ENCODE measurements at places on chromosomes 12 and 14.

DNA sequence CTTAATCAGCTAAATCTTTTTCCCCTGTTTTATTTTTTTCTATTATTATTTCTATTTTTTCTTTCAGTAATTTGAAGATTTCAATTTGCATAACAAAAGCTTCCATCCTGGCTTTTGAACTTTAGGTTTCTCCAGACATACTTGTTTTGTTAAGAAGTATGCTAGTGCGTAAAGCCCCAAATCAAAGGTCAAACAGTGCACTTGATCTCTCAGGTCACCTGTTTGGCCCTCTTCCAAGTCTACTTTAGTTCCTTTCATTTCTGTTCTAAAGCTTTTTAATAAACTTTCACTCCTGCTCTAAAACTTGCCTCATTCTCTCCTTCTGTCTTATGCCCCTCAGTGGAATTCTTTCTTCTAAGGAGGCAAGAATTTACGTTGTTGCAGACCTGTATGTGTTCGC, 54.6 kb upstream of the ATXN7L3B start:
- no peak for DNase-seq

DNA sequence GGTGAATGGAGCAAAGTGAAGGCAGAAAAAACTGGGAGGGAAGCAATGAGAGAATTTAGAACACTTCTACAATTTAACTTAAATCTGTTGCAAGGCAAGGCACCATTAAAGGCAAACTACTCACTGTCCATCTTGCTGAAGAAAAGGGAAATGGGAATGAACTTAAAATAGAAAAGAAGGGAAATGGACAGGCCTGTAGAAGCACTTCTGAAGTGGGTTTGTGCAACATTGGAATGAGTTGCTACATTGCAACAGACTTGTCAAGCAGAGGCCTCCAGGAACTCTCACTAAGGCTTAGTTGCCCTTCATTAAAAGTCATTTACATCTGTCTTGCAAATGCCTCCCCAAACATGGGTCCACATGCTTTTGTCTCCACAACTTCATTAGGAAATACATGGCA, 13.7 kb upstream of the OR10AD1 start:
- no peak for DNase-seq

DNA sequence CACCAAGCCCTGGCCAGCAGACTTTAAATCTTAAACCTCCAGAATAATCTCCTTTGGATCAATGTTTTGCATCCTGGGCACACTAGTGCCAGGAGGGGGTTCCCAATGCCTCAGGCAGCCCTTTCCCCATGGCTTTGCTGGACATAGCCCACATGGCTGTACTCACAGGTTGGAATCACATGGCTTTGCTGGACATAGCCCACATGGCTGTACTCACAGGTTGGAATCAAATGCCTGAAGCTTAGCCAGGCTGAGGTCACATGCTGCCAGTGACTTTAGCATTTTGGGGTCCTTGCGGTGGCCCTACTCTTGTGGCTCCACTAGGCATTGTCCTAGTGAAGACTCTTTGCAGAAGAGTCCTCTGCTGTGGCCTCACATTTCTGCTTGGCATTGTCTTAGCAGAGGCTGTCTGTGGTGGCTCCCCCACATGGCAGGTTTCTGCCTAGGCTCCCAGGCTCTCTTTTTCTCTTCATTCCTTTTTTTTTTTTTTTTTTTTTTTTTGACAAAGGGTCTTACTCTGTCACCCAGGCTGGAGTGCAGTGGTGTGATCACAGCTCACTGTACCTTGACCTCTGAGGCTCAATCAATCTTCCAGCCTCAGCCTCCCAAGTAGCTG, 13.0 kb downstream of the FLVCR2 start:
- DNase-seq: no peak

DNA sequence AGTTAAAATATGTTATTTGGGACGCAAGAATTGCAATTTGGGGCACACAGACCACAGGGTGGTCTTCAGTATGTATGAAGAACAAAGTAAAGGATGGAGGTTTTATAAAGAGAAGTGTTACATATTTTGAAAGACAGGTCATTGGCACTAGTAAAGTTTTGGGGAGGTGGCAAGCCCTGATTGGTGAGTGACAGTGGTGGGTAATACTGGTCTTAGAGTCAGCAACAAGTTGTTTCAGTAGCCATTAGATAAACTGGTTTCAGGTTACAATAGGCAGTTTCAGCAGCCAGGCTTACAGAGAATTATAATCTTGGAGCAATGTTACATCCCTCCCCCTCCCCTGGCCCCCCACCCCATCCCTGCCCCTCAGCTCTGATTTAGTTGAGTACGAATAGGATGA, 17.5 kb downstream of the MARK3 start:
- DNase-seq: no peak

DNA sequence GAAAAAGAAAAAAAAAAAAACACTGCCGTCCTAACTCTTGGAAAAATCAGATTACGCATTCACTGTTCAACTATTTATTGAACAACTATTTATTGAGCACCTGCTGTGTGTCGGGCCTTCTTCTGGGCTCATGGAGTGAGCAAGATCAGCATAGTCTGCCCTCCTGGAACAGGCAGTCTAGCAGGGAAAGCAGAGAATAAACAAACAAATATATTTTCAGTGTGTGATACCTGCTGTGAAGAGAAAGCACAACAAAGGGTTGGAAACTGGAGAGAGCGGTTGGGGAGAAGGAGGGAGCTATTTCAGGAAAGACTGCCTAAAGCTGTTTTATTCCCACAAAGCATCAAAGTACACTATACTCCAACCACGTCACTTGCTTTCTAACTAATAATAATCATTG, 10.8 kb downstream of the PROX2 start:
- no peak for DNase-seq

DNA sequence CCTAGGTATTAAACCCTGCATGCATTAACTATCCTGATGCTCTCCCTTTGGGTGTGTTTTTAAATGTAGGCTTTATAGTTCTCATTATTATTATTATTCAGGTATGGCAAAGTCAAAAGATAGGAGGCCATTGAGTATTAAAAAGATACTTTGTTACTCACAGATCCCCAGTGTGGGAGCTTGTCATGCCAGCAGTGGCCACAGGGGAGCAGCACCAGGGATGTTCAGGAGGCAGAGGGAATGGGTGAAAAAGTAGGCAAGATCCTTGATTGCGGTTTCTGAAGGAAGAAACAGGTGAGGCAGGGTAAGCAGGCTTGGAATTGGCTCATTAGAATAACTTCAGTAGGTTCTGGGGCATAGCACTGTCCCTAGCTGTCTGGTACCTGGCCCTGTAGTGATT, 382.2 kb downstream of the MED13L start:
- peak; percentile 16 for DNase-seq

- no peak for DNase-seq
Measured at GRCh38 chr14:65832431-65833266, 420.1 kb downstream of the FUT8 start.

DNA sequence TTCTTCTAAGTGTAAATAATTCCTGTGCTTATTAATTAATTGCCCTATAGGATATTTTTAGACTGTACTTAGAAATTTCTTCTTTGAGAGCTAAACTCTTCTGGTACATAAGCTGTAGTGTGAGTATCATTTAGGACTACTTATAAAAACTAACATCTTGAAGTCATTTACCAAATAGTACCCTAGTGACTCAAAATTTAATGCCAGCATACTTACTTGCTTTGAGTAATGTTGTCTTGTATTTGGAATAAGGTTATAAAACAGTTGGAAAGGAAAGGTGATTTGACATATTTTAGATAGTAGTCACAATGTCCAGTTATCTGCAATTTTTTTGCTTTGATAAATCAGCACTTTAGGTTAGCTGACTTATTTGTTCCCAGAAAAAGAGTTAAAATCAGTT, 39.1 kb downstream of the SPATA7 start:
- no peak for DNase-seq

- no peak for DNase-seq
Measured at GRCh38 chr12:27769142-27769673, 10.8 kb upstream of the KLHL42 start.

DNA sequence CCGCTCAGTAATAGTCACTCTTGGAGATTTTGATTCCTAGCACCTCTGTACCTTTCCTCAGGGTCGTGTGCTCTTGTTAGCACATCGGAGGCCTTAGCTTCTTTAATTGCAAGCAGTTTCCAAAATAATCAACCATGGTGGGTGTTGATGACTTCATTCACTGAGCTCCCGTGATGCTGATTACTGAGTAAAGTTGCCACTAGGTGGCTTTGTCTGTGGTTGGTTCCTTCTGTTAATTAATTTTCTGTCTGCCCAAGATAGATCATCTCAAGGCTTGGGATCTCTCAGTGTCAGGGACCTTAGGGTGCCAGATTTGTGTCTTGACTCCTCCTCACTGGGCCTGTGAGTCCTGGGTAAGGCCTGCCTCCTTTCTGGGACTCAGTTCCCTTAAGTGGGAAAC, 54.3 kb downstream of the PTPN11 start:
- DNase-seq: no peak

DNA sequence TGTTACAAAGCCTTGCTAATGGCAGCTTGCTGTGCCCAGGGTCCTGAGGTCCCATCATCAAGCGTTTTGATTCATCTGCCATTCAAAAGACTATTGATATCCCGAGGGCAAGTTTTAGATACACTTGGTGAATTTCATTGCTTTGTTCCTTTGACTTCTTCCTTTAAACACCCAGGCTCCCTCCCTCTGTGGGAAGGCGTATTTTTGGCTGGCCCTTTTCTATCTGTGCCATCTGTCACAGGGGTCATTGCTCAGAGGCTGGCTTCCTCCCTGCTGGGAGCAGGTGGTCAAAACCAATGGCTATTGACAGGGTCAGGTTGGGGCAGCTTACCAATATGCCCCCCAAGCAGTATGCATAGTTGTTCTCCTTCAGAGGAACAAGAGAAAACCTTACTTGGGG, 40.0 kb downstream of the SCN8A start:
- DNase-seq: no peak

GRCh38 chr14:99156090-99156425, 115.9 kb downstream of the BCL11B start:
- no peak for DNase-seq

DNA sequence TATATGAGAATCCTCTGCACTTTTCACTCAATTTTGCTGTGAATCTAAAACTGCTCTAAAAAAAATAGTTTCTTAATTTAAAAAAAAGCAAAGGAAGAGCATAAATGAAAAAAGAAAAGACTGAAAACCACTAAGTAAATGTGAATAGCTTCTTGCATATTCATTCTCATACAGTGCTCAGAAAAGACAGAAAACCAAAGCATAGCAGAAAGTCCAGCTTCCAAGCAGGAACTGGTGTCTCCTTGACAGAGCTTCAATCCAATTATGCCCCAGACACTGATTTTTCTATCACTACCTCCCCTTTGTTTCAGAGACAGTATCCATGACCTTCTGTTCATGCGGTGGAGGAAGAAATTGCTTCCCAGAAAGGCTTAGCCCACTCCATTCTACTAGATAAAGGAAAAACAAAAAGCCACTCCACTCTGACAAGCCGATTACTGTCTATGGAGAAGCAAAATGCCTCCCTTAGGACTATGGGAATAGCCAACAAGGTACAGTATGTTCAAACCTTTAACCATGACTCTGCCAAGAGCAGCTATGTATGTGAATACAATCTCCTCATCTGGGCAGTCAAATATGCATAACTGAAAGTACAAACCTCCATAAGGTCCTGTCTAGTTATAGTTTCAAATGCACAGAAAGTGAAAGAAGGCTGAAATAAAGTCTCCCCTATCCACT, 40.6 kb downstream of the ATF7 start:
- no peak for DNase-seq
